ENCODE measurements at places on chromosomes 2 and 18. TPM values are rescaled to one million over a fixed set of nuclear protein-coding genes. Genes with fewer than 3 reads are reported as not detected.

The CHMP1B gene
- 65.9 TPM for total RNA-seq

The NHEJ1 gene
- total RNA-seq: 12.1 TPM

The SERPINB13 gene
- total RNA-seq: 0.33 TPM

The ARHGAP15 gene
- 20.8 TPM for total RNA-seq

The ERICH2 gene
- total RNA-seq: not detected

The RUFY4 gene
- total RNA-seq: not detected

The ANKRD30BL gene
- total RNA-seq: 7.3 TPM

The ZSWIM2 gene
- total RNA-seq: not detected

The COLEC12 gene
- total RNA-seq: 67.2 TPM

The CD207 gene
- total RNA-seq: 5.3 TPM

The CAPN14 gene
- total RNA-seq: 0.60 TPM

The SPATA3 gene
- total RNA-seq: not detected

The ABCB11 gene
- total RNA-seq: 0.38 TPM

The NXPH2 gene
- 9.1 TPM for total RNA-seq

The CACNB4 gene
- 26.2 TPM for total RNA-seq

The UGT1A3 gene
- total RNA-seq: not detected

The ROCK2 gene
- total RNA-seq: 95.9 TPM

The SH3RF3 gene
- total RNA-seq: 6.3 TPM

The IL36RN gene
- 0.22 TPM for total RNA-seq

The PLB1 gene
- total RNA-seq: 4.1 TPM

The TEX44 gene
- not detected for total RNA-seq

The CCL20 gene
- total RNA-seq: not detected

The CIDEA gene
- total RNA-seq: 0.55 TPM

The PRKAG3 gene
- 1.5 TPM for total RNA-seq

The CCDC74A gene
- 16.5 TPM for total RNA-seq

The PCARE gene
- 57.0 TPM for total RNA-seq
